HCEC 1CT (cell line): ENCODE measurements at places on chromosomes 6 and 20.

DNA sequence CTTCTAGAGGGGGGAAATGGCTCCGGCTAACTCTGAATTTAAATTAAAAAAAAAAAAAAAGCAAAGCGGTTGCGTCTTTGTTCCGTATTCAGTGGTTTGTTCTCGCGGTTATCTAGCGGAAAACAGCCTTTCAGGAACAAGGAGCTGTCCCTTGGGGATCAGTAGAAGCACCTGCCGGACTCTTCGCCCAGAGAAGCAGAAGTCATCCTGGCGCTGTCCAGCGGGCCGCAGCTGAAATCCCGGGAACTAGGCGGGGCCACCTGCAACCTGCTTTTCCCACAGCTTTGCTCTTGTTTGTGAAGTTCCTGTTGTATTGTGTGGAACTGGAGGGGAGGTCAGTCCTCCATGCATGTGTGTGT is 43.9 kb upstream of the GJE1 start:
- peak; percentile 9 for DNase-seq

DNA sequence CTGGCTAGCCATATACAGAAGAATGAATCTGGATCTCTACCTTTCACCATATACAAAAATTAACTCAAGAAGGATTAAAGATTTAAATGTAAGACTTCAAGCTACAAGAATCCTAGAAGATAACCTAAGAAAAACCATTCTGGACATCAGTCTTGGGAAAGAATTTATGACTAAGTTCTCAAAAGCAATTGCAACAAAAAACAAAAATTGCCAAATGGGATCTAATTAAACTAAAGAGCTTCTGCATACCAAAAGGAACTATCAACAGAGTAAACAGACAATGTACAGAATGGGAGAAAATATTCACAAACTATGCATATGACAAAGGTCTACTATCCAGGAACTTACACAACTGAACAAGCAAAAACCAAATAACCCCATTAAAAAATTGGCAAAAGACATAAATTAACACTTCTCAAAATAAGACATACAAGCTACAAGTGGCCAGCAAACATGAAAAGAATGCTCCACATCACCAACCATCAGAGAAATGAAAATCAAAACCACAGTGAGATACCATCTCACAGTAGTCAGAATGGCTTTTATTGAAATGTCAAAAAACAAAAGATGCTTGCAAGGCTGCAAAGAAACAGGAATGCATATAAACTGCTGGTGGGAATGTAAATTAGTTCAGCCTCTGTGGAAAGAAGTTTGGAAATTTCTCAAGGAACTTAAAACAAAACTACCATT is 66.8 kb upstream of the RSPO3 start:
- peak; percentile 69 for DNase-seq

GRCh38 chr20:25117990-25118389 is 36.0 kb upstream of the VSX1 start:
- no peak for DNase-seq

- peak; percentile 91 for DNase-seq
These were observed 44.5 kb upstream of the LAMA4 start for GRCh38 chr6:112298816-112299281.

DNA sequence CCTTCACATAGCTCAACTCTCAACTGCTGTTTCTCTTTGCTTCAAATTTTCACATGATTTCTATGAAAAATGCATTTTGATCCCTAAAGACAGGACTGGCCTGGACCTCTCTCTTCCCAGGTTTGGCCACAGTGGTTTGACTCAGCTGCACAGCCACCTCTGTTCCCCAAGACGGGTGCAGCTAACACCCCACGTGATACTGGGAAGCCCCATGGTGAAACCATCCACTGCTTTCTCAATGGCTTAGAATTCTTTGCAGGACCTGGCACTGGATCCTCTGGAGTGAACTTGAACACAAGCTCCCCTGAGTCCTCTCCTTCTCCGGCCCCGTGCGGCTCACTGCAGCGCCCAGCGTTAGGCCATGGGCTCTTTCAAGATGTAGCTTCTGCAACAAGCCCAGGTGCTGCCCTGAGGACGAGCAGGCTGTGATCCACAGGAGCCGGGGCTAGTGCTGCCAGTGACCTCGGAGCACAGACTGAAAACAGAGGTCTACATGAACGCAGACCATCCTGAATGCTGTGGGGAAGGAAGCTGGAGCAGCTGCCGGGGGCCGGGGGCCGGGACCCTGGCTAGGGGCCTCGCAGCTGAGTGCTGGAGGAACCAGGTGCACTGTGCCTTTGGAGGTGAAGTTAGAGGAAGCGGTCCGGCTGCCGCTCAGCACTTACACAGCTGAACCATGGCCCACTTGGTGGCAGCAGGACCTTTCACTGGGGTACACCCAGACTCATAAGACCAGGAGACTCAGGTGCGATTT is 58.8 kb upstream of the MPC1 start:
- DNase-seq = no peak

DNA sequence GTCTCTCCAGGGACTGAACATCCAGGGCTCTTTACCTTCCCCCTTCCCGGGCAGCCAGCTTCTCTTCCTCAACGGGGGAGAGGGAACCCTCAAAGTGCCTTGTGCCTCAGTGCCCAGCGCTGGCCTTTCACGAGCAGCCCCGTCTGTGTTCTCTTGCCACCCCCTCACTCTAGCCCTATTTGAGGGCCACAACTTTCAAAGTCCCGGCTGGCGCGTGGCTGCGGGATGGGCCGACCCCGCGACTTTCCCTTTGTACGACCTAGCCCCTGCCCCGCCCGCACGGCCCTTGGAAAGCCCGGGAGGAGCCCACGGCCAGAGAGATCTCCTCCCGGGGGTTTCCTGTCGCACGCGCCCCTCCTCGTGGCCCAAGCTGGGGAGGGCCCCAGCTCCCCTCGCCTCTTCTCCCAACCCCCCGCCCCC is 559 bp downstream of the SCRT2 start:
- DNase-seq = no peak

GRCh38 chr6:89172131-89172530 is 26.3 kb downstream of the PM20D2 start:
- no peak for DNase-seq
